Activated CD8-positive, alpha-beta T cell treated with anti-CD3 and anti-CD28 coated beads, Interleukin-2, amount 10 ng/mL, durations not matched to agents 7 days and 5 days (primary cell): ENCODE measurements at places on chromosomes 1 and 21.

DNA sequence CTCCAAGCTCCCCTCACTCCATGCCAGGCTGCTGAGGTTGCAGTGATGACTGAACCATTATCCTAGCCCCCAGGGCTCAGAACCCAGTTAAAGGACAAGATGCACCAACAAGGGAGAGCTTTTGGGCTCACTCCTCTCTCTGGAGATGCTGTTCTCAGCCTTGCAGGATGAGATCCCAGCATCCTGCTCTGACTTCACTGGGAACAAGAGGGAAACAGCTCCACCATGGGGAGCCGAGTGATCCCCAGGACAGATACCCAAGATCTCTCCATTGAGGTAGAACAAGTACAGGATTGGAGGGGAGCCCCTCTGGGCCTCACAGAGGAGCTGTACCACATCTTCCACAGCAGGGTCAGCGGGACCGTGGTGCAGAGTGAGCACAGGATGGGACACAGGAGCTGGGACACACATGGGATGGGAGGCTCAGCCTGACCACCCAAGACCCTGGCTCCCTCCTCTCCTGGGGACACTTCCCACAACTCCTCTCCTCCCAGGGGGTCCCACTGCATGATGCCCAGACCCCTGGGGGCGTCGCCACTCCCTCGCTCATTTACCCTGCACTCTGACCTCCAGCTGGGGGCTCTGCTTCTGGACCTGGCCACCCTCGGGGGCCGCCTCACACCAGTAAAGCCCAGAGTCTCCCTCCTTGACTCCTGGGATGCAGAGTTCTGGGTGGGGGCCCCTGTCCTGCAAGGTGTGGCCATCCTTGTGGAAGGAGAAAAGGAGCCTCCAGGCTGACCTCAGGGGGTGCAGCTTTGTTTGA lies 18.6 kb upstream of the SLAMF9 start:
- no peaks in the 10 kb centered on the region for H3K36me3 ChIP-seq
- H3K27me3 ChIP-seq: peaks cover 22% of the 10 kb centered on the region
- H3K4me3 ChIP-seq: no peak overlapping the region
- H3K4me1 ChIP-seq: no peaks in the 10 kb centered on the region
- H3K27ac ChIP-seq: no peak overlapping the region
- no peak for DNase-seq

DNA sequence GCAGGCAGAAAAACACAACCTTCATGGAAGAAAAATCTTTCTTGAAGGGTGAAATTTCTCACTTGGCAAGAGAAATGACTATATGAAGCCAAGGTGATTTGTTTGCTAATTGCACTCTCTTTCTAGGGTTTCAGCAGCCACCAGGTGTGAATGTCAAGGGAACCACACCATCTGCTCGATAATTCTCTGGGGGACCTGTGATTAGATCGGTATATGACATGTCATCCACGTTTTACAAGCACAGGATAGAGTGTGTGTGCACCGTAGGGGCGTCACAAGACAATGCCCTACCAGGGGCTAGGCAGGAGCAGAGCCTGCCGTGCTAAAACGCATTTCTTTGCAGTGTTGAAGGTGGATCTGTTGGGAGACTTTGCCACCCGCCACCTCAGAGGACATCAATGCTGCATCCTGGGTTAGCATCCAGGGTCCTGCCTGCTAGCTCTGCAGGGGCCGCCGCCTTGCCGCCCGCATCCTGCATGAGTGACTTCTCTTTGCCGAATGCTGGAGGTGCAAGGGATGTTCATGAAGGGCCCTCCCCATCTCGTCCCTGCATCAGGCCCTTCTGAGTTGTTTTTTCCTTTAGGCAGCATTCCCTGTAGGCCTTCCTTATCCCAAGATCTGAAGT lies 37.8 kb upstream of the CCSAP start:
- H3K4me1 ChIP-seq: no peaks in the 10 kb centered on the region
- no peaks in the 10 kb centered on the region for H3K36me3 ChIP-seq
- H3K27ac ChIP-seq: no peak overlapping the region
- peaks cover 21% of the 10 kb centered on the region for H3K27me3 ChIP-seq

DNA sequence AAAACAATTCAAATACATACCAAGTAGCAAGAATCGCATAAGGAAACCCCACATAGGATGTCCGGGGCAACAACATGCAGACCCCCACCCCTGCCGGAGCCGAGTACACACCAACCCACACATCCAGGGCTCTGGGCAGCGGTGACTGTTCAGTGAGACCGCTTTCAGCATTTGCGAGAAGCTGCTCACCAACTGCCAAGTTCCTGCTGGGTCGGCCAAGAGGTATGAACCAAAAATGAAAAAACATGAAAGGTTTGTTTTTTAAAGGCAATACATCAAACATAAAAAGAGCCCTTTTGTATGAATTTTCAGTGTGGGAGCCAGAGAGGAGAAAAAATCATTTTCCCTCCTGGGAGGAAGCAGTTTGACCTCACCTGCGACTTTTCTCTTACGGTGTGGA lies 92.3 kb downstream of the SIM2 start:
- H3K4me1 ChIP-seq: no peaks in the 10 kb centered on the region
- H3K4me3 ChIP-seq: no peak overlapping the region
- H3K27me3 ChIP-seq: no peaks in the 10 kb centered on the region

DNA sequence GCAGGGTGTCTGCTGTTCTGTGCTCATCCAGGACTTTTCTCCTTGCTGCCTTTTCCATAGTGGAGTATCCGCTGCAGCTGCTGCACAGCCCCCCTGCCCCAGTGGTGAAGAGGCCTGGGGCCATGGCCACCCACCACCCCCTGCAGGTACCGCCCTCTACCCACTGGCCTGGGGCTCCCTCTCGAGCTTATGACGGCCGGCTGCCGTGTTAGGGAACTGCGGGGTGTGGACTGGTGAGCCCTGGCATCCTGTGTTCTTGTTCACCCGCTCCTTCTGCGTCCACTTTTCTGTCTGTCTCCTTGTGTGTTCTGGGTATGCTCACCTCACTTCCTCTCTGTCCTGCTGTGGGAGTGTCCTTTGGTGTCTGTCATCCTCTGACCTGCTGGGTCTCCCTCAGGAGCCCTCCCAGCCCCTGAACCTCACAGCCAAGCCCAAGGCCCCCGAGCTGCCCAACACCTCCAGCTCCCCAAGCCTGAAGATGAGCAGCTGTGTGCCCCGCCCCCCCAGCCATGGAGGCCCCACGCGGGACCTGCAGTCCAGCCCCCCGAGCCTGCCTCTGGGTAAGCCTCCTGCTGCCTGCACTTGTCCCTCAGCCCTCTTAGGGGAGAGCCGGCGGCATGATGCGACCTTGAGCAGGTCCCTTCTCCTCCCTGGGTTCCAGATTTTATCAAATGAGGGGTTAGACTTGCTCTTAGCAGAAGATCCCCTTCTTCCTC lies 29.8 kb downstream of the ETNK2 start:
- H3K4me1 ChIP-seq: no peaks in the 10 kb centered on the region
- H3K4me3 ChIP-seq: no peak overlapping the region
- no peak for DNase-seq
- H3K36me3 ChIP-seq: no peaks in the 10 kb centered on the region

DNA sequence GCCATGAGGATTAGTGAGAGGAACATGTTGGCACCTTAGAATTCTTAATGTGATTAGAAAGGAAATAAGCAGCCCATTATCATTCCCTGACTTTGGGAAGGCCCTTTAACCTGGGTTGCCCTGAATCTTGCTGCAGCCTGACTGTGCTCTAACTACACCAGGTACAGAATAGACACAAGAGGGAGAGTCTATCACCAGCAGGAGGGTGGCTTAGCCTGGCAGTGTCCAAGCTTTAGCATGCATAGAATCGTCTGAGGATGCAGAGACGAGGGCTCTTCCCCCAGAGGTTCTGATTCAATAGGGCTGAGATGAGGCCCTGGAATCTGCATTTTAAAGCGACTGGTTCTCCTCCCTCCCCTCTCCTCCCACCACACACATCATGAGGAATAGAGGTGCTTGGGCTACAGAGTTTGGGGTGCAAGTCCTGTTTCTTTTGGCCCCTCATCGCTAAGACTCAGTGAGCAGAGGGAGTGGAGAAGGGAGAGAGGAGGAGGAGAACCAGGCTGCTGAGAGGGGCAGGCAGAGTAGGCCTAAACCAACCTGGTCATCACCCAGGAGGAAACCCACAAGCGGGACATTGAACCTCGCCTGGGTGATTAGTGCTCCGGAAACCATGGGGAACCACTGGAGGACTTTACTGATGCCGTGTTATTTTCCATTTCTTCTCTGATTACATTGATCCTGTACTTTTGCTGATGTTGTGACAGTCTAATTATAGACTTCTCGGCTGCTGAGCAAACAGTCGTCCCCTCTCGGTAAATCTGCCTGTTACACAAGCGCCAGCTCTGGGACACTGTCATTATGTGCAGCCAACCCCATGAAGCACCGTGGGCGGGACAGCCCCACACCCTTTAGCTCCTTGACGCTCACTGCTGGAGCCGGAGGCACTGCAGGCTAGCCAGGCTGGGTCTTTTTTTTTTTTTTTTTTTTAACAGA lies 6.3 kb upstream of the TENT5C start:
- no peak overlapping the region for H3K4me3 ChIP-seq
- peaks cover 1% of the 10 kb centered on the region for H3K4me1 ChIP-seq
- H3K27me3 ChIP-seq: peaks cover 20% of the 10 kb centered on the region
- H3K36me3 ChIP-seq: no peaks in the 10 kb centered on the region

DNA sequence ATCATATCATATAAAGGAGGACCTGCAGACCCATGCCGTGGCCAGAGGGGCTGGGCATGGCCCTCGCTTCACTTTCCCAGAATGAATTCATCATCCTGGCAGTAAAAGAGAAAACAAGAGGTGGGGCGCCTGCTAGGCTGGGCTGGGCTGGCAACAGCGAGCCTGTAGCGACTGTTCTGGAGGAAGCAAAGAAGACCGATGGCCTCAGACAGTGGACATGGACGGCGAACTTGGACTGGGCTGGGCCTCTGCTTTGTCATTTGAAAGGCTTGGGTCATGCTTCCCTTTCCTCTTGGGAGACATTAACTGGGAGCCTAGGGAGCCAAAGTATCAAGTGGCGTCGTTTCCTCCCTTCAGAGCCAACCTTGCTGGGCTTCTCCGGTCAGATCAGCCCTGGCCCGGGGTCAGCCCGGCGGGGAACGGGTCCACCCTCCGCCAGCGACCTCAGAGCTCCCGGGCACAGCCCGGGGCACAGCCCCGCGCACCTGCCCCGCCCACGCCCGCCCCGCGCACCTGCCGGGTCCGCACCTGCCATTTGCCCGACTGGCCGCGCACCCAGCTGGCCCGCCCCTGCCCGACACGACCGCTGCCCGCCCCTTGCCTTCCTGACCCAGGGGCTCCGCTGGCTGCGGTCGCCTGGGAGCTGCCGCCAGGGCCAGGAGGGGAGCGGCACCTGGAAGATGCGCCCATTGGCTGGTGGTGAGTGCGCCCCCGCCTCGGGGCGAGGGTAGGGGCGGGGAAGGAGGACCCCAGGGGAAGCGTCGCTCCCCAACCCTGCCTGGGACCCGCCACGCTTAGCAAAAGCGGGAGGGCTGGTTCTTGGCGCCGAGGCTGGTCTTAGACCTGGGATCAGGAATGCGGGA lies at the start of gene FAM3B:
Gene FAM3B, plus strand, starts transcription at position 602 of the 863 bp plus-strand sequence. Its CDS starts 79 bp downstream, at position 681.
- H3K4me1 ChIP-seq: peaks cover 6% of the 10 kb centered on the region
- H3K27me3 ChIP-seq: peaks cover 63% of the 10 kb centered on the region
- H3K36me3 ChIP-seq: no peaks in the 10 kb centered on the region

DNA sequence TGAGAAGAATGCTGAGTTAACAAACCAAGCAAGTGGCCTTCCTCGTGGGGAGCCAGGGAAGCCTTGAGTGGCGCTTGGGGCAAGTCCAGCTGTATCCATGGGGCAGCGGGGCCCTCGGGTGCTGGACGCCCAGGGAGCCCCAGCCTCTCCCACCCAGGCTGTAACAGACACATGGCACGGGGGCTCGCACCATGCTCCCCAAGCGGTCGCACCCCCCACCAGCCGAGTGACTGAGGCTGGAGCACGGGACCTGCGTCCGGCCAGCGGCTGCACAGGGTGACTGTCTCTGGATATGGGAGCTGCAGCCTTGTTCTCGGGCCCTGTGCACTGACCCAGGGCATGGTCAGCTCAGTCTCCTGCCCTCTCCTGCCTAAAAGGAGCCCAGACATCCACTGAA lies 53.9 kb upstream of the ACTRT2 start:
- no peak overlapping the region for H3K4me3 ChIP-seq
- H3K27ac ChIP-seq: no peak overlapping the region
- H3K4me1 ChIP-seq: no peaks in the 10 kb centered on the region
- DNase-seq: no peak

DNA sequence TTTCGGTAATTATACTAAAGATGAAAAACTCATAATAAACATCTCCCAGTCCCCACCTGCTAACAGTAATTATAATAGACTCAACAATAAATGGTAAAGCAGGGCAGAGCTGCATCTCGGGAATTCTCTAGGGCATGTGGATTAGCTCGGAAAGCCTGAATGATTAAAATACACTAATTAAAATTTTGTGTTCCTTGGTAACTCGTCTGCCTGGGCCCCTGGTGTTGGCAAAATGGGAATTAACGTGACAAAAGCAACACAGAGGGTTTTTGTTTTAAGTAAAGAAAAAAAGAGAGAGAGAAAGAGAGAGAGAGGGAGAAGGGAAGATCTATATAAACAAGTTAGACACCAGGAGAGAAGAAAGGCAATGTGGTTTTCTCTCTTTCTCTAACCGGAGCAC lies 62.1 kb downstream of the CASZ1 start:
- no peaks in the 10 kb centered on the region for H3K4me1 ChIP-seq
- no peaks in the 10 kb centered on the region for H3K27me3 ChIP-seq
- no peak overlapping the region for H3K27ac ChIP-seq
- H3K36me3 ChIP-seq: no peaks in the 10 kb centered on the region

DNA sequence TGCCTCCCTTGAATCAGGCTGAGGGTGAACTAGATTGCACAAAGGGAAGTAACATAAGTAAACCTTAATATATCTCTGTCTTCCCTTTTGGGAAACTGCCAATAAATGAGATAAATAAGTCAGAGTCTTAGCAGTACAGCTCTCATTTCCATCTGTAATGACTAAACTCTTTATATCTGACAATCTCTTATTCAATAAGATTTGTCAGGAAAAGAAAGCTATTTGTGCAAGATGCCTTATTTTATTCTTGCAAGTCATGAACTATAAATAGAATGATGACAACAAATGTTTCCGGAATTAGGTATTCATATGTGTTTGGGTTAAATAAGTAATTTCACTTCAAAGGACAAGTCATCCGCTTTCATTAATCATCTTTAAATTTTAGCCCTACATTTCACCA lies 229.2 kb downstream of the PTGER3 start:
- no peak overlapping the region for H3K4me3 ChIP-seq
- DNase-seq: no peak
- no peak overlapping the region for H3K27ac ChIP-seq
- no peaks in the 10 kb centered on the region for H3K27me3 ChIP-seq
- no peaks in the 10 kb centered on the region for H3K4me1 ChIP-seq

- peaks cover 2% of the 10 kb centered on the region for H3K27me3 ChIP-seq
- H3K27ac ChIP-seq: no peak overlapping the region
- no peak overlapping the region for H3K4me3 ChIP-seq
- H3K36me3 ChIP-seq: no peaks in the 10 kb centered on the region
Observed at GRCh38 chr1:64623750-64624191, 121.1 kb upstream of the RAVER2 start.

DNA sequence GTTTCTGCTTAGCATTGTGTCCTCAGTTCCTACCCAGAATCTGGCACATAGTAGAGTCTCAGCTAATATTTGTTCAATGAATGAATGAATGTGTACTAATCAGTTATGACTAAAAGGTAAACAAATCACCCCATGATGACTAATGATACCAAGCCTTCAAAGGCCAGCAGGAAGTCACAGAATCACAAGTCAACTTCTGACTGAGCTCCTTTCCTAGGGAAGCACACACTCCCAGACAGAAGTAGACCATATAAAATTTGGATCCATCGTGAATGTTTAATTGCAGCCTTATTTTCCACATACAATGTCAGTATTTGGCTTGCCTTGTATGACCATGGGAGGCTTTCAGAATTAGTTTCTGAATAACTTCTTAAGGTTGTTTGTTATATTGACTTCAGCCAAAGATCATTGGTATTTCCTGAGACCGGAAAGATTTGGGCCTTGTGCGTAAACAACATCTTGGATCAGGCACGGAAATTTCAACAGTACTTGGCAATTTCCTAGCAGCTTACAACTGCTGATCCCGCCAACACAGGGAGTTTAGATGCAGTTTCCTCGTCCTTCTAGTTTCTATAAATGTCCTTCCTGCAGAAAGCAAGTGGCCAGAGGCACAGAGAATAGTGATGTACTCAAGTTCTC lies 185.9 kb upstream of the ATP1B1 start:
- no peak overlapping the region for H3K4me3 ChIP-seq
- H3K27me3 ChIP-seq: peaks cover 9% of the 10 kb centered on the region
